Prostate gland (tissue), 2 donors: ENCODE measurements at places on chromosomes 5 and 9.

DNA sequence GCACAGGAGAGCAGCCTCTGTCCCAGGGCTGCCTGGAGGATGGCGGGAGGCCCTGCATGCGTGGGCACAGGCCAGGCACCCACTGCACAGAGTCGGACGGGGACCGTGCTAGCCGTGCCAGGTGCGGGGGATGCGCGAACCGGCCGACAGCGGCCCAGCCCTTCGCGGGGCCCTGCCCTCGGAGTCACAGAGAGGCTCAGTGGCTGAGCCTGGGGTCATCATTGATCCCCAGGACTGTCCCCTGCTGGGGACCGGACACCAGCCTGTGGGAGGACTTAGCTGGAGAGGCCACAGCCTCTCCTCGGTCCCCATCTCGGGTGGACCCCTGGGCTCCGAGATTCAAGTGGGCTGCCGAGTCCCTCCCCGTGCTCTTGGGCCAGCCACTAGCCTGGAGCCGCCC, 19.1 kb upstream of the LAMC3 start:
- DNase-seq: no peak

DNA sequence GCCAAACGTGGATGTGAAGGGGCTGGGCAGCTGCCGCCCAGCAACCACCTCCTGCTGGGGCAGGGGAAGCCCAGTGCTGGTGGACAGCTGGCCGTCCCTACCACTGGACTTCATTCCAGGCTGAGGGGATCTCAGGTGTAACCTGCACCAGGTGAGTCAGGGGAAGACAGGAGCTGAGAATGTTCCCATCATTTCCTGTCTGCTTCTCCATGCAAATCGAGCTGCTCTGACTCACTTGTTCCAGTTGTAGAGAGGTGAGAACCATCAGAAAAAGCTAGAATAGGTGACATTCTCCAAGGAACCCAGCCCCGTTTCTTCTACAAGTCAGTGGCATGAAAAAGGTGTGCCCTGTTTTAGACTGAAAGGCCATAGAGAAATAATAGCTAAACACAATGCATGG, 21.8 kb upstream of the BARX1 start:
- no peak for DNase-seq

- no peak for DNase-seq
Observed at GRCh38 chr5:55370291-55370925, 62.6 kb downstream of the MTREX start.

DNA sequence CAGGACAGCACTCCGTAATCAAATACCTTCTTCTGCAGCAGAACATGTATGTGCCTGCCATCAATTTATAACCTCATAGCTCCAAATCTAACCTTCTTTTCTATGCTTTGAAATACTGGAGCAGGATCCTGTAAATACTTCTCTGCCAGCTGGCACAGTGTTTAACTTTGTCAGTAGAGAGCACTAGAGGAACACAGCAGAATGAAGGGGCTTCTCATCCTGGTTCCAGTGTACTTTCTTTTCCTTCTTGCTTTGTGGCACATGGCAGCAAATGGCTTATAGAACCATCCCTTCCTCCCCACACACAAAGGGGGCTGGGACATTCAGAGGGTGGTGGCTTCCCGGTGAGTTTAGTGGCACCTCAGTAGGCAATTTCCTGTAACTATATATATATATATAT, 3.8 kb upstream of the FBXW11 start:
- no peak for DNase-seq
